ENCODE measurements at places on chromosomes 3 and 15. TPM values are rescaled to one million over a fixed set of nuclear protein-coding genes. Genes with fewer than 3 reads are reported as not detected.

Gene RTP3
- not detected for total RNA-seq

Gene RTP4
- 6.7 TPM for total RNA-seq

Gene ZNF385D
- not detected for total RNA-seq

DNA sequence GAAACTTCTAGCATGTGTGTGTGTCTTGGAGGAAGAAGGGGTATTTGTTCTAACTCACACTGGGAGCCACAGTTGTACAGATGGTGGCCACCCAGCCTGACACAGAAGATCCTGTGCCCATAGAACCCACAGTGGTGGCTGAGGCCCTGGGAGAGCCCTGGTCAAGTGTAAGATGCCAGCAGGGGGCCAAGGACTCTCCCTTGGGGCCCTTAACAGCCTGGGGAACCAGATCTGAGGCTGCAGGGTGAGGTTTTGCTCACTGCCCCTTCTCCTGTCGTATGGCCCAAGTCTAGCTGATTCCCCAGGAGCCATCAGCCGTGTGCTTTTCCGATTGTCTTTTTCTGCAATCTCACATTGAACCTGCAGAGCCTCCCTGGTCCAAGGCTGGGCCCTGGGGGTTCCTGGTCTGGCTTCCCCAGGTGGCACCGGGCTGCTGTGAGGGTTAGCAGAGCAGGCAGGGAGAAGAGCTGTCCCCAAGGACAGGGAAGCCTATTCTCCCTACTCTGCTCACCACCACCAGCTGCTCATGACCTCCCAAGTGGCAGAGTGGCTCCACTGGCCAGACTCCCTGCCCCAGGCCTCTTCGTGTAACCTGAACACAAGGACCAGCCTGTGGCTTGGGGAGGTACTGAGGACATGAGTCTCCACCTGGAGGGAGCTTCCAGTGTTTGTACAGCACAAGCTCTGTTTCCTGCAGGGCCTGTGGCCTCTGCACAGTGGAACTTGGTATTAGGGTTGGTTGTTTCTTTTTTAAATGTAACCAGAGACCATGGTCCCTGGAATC is 51.9 kb downstream of the CA12 start:
- H3K27me3 ChIP-seq: no peaks in the 10 kb centered on the region
- H3K36me3 ChIP-seq: no peaks in the 10 kb centered on the region
- no peak overlapping the region for H3K4me3 ChIP-seq
- DNase-seq: no peak

Gene NDUFB4
- total RNA-seq: 54.4 TPM

Gene HRG
- not detected for total RNA-seq

- no peaks in the 10 kb centered on the region for H3K4me1 ChIP-seq
- H3K27me3 ChIP-seq: peaks cover 11% of the 10 kb centered on the region
- no peaks in the 10 kb centered on the region for H3K36me3 ChIP-seq
Observed at GRCh38 chr15:101435761-101436160, 53.7 kb downstream of the PCSK6 start.

- no peak overlapping the region for H3K4me3 ChIP-seq
- DNase-seq: no peak
- H3K36me3 ChIP-seq: no peaks in the 10 kb centered on the region
- H3K4me1 ChIP-seq: no peaks in the 10 kb centered on the region
- H3K27me3 ChIP-seq: peaks cover 27% of the 10 kb centered on the region
Observed at GRCh38 chr15:79601405-79602086, 169.4 kb downstream of the MINAR1 start.

GRCh38 chr3:22244761-22245521 is 493.9 kb upstream of the ZNF385D start:
- DNase-seq: no peak
- no peaks in the 10 kb centered on the region for H3K27me3 ChIP-seq
- no peaks in the 10 kb centered on the region for H3K4me1 ChIP-seq
- H3K27ac ChIP-seq: no peak overlapping the region
- H3K4me3 ChIP-seq: no peak overlapping the region

- H3K27me3 ChIP-seq: peaks cover 13% of the 10 kb centered on the region
- H3K36me3 ChIP-seq: no peaks in the 10 kb centered on the region
- peak; percentile 63 for DNase-seq
- H3K4me1 ChIP-seq: peaks cover 45% of the 10 kb centered on the region
- peak overlapping the region; percentile 12 for H3K27ac ChIP-seq
Observed at GRCh38 chr3:124639406-124640237, 90.6 kb upstream of the UMPS start.

Gene DUOXA2
- total RNA-seq: not detected

DNA sequence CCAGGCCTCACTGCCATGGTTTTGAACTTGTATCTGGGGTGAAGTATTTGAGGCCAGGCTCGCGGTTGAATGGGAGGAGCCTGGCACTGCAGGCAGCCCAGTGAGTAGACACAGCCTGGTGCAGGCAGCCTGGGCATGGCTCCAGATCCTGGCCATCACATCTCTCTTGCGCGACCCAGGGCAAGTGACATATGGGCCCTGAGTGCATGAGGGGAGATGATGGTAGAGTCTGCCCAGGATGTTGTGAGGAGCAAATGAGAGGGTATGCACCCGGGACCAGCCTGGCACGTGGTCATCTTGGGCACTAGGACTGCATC is 103.5 kb downstream of the TBC1D2B start:
- H3K36me3 ChIP-seq: no peaks in the 10 kb centered on the region
- no peaks in the 10 kb centered on the region for H3K27me3 ChIP-seq
- H3K4me1 ChIP-seq: no peaks in the 10 kb centered on the region

Gene STX19
- not detected for total RNA-seq

DNA sequence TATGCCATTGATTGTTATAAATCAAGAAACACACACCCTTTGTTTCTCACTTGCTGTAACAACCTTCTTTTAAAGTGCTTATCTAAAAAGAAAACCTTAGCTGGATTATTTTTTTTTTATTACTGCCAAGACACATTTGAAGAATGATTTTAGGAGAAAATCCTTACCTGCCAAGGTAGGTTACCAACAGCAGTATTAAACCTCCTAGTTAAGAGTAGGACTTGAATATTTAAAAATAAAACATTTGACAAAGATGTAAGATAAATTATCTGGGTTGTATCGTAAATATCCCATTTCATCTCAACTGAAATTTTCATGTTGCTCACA is 192.1 kb downstream of the PDZRN3 start:
- H3K36me3 ChIP-seq: no peaks in the 10 kb centered on the region
- no peak for DNase-seq
- no peak overlapping the region for H3K27ac ChIP-seq
- H3K27me3 ChIP-seq: peaks cover 6% of the 10 kb centered on the region

Gene FHIT
- total RNA-seq: 3.0 TPM

DNA sequence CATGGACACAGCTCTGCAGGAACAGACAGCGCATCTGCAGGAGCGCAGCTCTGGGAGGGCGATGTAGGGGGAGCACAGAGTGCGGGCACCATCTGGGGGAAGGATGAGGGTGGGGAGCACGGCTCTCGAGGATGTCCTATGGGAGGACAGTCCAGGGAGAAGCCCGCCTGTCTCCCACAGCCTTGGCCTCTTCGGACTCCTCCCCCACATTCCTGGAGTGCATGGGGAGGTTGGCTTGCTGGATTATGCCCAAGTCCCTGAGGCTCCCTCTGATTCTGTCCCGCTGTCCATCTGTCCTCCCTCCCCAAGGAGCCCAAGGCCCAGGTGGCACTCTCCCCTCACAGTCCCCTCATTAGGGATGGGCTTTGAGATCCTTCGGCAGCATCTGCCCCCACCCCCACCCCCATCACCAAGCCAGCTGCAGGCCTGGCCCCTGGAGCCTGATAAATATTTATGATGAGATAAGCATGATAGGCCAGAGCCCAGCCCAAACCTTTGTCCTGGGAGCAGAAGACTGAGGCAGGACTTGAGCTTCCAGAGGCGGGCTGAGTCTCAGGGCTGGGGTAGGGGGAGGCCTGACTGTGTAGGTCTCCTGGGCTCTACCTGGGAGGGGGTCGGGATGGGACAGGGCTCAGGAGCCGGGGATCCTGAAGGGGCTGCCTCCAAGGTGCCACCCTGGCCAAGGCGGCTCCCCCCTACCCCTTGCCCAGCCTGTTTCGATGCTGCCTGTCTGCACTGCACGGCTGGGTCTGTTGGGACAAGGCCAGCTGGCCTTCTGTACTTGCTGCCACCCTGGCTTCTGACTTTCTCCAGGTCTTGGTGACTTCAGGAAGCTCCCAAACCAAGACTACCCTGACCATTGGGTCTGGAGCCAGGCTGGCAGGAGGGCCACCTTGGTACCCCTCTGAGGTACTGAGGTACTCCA is 28.6 kb upstream of the SEMA3F start:
- no peak overlapping the region for H3K27ac ChIP-seq
- no peak overlapping the region for H3K4me3 ChIP-seq
- no peak for DNase-seq

DNA sequence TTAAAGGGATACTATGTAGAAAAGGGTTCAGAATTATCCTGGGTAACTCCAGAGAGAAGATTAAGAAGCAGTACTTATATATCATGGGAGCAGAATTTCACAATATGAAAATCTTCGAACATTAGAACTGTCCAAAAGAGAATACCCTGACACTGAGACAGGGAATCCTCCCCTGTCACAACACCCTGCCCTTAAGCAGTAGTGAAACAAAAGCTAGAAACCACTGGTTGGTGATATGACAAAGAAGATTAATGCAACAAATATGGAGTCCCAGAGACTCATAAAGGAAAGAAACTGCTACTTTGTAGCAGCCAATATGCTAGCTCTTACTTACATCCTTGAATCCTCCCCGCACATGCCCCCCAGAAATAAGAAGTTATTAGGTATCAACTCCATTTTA is 18.5 kb downstream of the MIX23 start:
- DNase-seq: no peak
- H3K4me3 ChIP-seq: peak overlapping the region; percentile 62
- H3K27ac ChIP-seq: peak overlapping the region; percentile 7
- H3K27me3 ChIP-seq: no peaks in the 10 kb centered on the region
- H3K36me3 ChIP-seq: peaks cover 15% of the 10 kb centered on the region

DNA sequence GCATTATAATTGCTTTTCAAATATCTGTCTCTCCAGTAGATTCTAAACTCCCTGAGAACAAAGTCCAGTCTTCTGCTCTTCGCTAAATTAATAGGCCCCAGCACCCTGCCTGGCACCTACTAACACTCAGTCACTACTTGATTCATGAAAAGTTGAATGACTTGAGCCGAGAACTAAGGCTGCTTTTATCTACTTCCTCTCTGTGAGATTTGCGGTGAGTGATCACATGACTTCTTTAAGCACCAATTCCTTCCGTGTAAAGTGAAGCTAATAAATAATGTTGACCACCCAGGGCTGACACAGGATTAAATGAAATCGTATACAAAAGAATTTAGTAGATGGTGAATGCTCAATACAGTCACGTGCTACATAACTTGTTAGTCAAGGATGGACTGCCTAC is 44.6 kb upstream of the PGPEP1L start:
- no peak overlapping the region for H3K27ac ChIP-seq
- peaks cover 7% of the 10 kb centered on the region for H3K27me3 ChIP-seq
- DNase-seq: no peak
- H3K36me3 ChIP-seq: no peaks in the 10 kb centered on the region

Gene C3orf20
- total RNA-seq: not detected

DNA sequence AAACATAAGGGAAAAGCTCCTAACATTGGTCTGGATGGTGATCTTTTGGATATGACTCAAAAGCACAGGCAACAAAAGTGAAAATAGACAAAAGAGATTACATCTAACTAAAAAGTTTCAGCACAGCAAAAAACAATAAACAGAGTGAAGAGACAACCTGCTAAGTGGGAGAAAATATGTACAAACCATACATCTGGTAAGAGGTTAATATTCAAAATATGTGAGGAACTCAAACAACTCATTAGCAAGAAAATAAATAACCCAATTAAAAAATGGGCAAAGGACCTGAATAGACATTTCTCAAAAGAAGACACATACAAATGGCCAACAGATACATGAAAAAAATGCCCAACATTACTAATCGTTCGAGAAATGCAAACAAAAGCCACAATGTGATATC is 19.0 kb upstream of the NR1I2 start:
- H3K27me3 ChIP-seq: peaks cover 27% of the 10 kb centered on the region
- DNase-seq: no peak
- H3K27ac ChIP-seq: no peak overlapping the region
- H3K4me3 ChIP-seq: no peak overlapping the region
- H3K36me3 ChIP-seq: peaks cover 8% of the 10 kb centered on the region
- peaks cover 4% of the 10 kb centered on the region for H3K4me1 ChIP-seq

Gene TMEM42
- 6.8 TPM for total RNA-seq

- DNase-seq: no peak
- no peak overlapping the region for H3K27ac ChIP-seq
- H3K4me3 ChIP-seq: no peak overlapping the region
- H3K36me3 ChIP-seq: peaks cover 3% of the 10 kb centered on the region
- H3K27me3 ChIP-seq: no peaks in the 10 kb centered on the region
Observed at GRCh38 chr15:58677426-58677825, 72.1 kb downstream of the ADAM10 start.

Gene PDE8A
- 32.0 TPM for total RNA-seq

GRCh38 chr3:121659586-121659985 is 1.1 kb downstream of the HCLS1 start:
- peak overlapping the region; percentile 91 for H3K4me3 ChIP-seq
- H3K27me3 ChIP-seq: no peaks in the 10 kb centered on the region
- H3K36me3 ChIP-seq: peaks cover 47% of the 10 kb centered on the region
- H3K4me1 ChIP-seq: peaks cover 59% of the 10 kb centered on the region
- DNase-seq: no peak
- H3K27ac ChIP-seq: peak overlapping the region; percentile 97

DNA sequence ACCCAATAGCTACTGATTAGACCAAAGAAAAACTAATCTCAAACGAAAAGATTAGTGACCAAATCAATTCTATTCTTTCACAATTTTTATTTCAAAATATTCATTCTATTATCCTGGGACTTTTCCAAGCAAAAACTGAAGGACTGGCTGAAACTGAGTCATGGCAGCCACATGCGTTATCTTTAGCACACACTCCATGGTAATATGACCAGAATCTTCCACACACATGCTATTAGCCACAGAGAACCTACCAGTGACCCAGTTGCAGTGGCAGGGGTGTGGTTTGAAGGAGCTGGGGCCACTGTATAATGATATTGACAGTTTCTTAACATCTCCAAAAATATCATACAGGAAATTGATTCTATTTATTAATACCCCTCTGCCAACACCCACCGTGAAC is 154.8 kb upstream of the ABI3BP start:
- no peak overlapping the region for H3K27ac ChIP-seq
- H3K36me3 ChIP-seq: peaks cover 5% of the 10 kb centered on the region
- H3K27me3 ChIP-seq: peaks cover 21% of the 10 kb centered on the region
- H3K4me3 ChIP-seq: no peak overlapping the region
- no peaks in the 10 kb centered on the region for H3K4me1 ChIP-seq
- no peak for DNase-seq

DNA sequence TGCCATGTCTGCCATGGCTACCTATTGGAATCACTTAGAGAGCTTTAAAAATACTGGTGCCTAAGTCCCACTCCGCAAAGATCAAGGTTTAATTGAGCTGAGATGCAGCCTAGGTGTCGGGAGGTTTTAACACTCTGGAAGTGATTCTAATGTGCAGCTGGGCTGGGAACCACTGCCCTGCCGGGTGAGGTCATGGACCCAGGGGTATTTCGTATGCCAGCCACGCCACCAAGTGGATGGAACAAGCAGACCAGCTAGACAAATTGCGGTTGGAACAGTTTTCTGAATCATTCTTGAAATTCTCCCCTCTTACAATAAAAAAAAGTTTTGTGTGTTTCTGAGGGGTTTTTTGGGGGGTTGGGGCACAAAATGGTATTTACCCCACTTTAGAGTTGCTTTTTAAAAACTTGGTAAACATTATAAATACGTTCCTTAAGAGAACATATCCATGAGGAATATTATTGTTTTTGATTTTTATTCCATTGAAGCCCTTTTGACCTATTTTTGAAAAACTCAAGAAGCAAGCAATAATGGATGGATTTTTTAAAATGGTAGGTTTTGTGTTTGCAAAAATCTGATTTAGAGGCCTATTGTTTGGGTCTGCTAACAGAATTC is 66.2 kb upstream of the CSTA start:
- no peaks in the 10 kb centered on the region for H3K36me3 ChIP-seq
- peaks cover 12% of the 10 kb centered on the region for H3K27me3 ChIP-seq
- DNase-seq: peak; percentile 67
- H3K4me3 ChIP-seq: no peak overlapping the region

Gene CHRM5
- not detected for total RNA-seq
